Nephron progenitor cell (in vitro differentiated cells): ENCODE measurements at places on chromosomes 13 and 19.
A peak's percentile ranks its signal among the peaks of the same experiment; 100 is the strongest.

DNA sequence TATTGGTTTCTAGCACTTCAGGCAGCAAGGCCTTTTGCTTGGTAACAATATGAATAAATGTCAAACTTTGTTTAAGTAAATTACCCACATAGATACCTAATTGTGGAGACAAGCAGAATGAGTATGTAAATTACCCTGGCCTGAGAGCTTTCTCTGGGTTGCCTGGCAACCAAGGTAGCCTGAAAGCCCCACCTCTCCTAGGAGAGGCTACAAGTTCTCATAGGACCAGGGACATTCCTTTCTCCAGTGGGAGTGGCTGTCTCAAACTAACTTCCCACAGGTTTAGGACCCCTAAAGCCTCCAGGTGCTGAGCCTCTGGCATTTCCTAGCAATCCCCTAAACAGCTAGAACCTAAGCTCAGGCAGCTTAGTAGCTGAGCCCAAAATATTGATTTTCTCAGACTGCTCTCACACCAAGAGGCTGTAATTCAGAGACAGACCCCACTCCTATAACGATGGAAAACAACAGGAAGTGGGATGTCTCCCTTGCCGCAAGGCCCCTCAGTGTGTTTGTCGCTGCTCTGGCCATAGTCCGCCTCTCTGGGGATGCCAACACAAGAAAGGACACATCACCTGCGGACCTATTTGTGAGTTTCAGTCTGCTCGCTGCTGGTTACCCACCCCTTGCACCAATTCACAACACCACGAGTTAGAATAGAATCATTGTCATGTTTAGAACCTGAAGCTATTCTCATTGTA lies 207.3 kb downstream of the DLEU7 start:
- peak; percentile 10 for DNase-seq

DNA sequence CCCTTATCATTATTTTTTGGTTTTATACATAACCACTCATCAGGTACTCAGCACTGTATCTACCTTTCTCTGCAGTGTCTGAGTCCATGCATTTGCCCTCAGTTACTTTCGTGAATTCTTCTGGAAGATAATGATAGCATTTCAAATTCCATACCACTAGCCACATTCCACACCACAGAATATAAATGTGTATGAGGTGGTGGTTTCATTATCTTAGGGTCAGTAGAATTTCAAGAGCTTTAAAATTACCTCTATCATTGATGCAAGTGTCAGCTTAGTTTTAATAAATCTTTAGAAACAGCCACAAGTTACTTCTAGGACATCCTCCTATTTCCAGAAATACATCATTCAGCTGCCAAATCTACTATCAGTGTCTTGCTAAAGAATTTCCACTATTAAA lies 1578.3 kb downstream of the OLFM4 start:
- no peak for DNase-seq

GRCh38 chr13:66475061-66475460 lies 755.1 kb downstream of the PCDH9 start:
- DNase-seq, result no peak

DNA sequence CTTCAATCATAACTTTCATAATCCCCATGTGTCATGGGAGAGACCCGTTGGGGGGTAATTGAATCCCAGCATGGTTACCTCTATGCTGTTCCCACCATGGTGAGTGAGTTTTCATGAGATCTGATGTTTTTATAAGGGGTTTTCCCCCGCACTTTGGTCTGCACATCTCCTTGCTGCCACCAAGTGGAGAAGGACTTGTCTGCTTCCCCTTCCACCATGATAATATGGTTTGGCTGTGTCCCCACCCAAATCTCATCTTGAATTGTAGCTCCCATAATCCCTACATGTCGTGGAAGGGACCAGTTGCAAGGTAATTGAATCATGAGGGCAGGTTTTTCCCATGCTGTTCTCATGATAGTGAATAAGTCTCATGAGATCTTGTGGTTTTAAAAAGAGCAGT lies 524.9 kb downstream of the SLITRK5 start:
- no peak for DNase-seq

DNA sequence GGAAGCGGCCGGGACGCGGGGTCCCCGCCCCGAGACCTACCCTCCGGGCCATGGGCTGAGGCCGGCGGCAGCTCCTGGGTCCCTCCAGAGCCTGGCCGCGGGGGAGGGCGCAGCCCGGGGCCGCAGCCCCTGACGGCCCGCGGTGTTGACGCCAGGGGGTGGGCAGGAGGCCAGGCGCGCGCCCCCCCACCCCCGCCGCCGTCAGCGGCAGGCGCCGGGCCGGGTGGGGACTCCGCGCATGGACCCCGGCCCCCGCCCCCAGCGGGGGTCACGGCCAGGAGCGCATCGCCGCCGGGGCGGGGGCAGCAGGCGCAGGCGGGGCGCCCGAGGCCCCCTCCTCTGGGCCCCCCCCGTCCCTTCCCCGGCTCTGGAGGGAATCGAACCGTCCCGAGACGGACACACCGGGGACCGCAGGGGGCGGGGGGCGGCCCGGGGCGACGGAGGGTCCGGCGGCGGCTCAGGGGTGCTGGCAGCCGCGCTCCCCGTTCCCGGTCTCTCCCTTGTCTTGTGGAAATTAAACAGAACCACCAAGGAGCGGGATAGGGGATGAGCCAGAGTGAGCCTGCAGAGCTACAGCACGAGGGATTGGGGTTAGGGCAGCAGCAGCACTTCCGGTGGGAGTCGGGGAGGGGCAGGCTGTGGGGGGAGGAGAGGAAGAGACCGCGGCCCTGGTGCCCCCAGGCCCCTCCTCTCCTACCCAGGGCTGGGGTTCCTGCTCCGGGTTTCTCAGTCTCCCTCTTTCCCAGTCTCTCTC lies at the start of gene MEIS3:
Gene MEIS3 (minus strand): TSS at position 498 of the 754 bp plus-strand sequence. CDS start 446 bp downstream, at position 52.
- peak; percentile 60 for DNase-seq

- DNase-seq, result peak; percentile 46
These were observed 630 bp downstream of the RNF126 start for GRCh38 chr19:662207-662961.

DNA sequence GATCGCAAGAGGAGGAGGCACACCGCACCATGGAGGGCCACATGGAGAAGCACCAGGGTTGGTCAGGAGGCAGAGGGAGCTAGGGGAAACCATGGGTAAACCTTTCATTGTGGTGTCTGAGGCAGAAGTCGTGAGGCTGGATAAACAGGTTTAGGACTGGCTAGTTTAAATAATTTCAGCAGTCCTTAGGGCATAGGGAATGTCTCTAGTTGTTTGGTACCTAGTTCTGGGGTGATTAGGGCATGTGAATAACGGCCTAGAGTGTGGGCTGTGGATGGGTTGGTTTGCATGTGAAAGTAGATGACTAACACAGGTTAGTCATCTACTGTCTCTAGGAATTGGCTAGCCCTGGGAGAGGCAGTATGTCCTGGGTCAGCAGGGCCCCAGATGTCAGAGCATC lies 102.3 kb downstream of the STOML3 start:
- no peak for DNase-seq

GRCh38 chr19:15461694-15462093 lies 2.6 kb downstream of the RASAL3 start:
- no peak for DNase-seq

DNA sequence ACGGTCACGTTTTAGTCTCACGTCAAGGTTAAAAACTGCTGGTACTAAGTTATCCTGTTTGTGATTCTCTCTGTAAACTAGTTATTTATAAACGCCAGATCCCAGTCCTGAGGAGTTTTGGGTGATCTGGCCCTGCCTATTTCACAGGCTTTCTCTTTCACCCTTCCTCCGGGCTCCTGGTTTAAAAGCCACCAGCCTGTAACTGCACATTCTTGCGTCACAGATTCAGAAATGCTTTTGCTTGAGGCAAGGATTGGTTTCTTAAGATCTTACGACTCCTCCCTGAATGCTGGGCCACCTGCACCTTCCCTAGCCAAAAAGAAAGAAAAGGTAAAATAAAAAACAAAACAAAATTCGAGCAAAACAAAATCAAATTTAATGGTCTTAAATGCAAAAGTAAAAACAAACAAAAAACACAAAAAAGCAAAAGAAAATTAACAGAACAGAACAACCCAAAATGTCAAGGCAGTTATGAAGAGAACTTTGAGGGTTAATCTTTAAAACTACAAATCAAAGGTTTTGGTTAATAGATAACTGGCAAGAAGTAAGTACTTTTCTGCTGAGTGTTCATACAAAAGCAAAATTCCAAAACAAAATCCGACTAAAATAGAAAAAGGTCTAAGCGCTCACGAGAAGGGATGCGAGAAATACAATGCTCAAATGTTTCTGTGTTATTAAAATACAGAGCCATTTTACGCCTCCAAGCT lies 18.6 kb upstream of the TIMM44 start:
- DNase-seq, result no peak

DNA sequence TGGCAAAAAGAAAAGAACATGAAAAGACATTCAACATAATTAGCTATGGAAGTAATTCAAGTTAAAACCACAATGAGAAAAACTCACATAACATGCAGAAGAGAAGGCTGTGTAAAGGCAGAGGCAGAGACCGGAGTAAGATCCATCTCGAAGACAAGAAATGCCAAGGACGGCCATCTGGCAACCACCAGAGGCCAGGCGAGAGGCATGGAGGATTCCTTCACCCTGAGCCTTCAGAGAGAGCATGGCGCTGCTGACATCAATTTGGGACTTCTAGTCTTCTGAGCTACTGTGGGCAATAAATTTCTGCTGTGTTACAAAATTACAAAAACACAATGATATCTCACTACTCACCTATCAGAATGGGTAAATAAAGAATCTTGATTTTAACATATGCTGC lies 381.0 kb downstream of the TSHZ3 start:
- DNase-seq, result no peak

DNA sequence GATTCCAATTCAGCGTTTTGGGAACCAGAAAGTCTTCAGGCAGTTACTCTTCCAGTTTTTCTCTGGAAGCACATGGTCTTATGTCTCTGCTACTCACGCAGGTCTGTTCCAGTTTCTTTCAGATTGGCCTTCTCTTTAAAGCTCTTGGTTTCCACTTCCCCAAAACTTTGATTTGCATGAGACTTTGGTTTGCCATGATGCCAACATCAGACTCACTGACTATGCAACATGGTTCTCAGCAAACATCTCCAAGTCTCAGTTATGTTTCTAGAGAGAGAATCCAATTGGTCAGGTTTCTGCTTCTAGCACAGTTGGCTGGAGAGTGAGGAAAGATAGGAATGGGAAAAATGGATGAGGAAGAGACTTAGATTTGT lies 3.1 kb downstream of the AKAP11 start:
- no peak for DNase-seq

GRCh38 chr19:7124782-7125181 lies 55.3 kb downstream of the ZNF557 start:
- DNase-seq, result no peak

DNA sequence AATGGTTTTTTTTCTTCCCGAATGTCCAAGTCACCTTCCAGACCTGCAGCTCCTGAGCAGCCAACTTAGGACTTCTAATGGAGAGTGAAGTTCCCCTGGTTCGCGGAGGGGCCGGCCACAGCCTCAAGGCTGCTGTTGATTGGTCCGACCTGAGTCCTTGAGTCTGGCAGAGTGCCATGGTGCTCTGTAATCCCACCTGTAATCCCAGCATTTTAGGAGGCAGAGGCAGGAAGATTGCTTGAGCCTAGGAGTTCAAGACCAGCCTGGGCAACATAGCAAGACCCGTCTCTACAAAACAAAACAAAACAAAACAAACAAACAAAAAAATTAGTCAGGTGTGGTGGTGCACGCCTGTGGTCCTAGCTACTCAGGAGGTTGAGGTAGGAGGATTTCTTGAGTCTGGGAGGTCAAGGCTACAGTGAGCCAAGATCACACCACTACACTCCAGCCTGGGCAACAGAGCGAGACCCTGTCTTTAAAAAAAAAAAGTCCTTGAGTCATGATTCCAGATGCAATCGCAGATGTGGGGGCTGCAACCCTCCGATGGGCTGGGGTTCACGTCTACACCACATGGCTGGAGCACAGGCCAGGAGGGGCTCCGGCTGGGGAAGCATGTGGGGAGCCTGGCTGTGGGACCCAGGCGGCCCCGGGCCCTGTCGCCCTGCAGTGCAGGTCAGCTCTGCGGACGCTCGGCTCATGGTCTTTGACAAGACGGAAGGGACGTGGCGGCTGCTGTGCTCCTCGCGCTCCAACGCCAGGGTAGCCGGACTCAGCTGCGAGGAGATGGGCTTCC lies 17.7 kb downstream of the HPN start:
- no peak for DNase-seq

GRCh38 chr13:36880961-36881360 lies 39.1 kb downstream of the SMAD9 start:
- no peak for DNase-seq

DNA sequence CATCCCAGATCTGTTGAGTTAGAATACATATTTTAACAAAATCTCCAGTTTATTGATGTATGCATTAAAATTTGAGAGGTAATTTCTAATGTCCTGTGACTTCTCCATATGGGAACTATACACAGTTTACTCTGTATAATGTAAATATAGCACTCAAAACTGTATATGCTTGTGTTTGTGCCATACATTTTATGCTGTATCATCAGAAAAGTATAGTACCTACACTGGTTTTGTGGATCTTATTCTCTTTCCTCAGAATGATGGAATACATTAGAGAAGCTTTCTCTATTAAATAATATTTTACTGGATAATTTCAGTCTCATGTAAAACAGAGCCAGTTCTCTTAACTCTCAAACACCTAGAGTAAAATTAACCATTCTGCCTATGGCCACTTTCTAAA lies 53.6 kb downstream of the ZNF254 start:
- no peak for DNase-seq

DNA sequence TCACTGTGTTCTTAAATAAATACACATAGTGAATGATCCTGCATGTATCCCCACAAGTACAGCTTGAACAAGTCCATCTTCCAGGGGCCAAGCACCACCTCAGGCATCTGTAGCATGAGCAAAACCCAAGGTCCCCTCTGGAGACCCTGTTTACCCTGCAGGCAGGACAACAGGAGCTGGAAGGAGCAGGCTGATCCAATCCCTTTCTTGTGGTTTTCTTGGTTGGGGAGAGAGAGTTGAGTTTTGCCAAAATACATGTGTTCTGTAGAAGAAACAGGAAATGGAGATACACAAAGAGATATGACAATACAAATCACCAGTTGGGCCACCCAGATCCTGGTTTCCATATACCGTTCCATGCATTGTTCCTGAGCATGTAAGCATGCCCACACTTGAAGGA lies 92.8 kb downstream of the SHISA2 start:
- DNase-seq, result no peak

GRCh38 chr19:4199699-4200293 lies 17.3 kb downstream of the ANKRD24 start:
- no peak for DNase-seq

DNA sequence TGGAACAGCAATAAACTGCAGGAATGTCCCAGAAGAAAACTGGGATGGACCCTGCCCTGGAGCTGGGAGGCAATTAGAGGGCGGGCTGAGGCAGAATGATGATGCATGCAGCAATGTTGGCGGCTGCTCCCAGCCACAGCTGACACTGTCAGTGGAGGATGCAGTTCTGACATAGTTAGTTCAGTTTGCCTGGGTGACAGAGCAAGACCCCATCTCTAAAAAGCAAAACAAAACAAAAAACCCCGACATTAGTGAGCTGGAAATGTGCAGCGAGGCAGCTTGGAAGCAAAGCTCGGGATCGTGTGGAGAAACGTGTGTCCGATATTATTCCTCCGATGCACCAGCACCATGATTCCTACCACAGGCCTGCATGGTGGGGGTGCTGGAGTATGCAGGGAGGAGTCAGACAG lies 110.1 kb upstream of the UQCRFS1 start:
- DNase-seq, result no peak

- no peak for DNase-seq
These were observed 25.2 kb downstream of the IPO5 start for GRCh38 chr13:97978651-97979050.

- DNase-seq, result no peak
These were observed 1227.4 kb upstream of the PCDH20 start for GRCh38 chr13:62643007-62643483.

GRCh38 chr19:18501832-18502231 lies 20.0 kb downstream of the ELL start:
- DNase-seq, result no peak
